ENCODE measurements at places on chromosomes 7 and 10.

DNA sequence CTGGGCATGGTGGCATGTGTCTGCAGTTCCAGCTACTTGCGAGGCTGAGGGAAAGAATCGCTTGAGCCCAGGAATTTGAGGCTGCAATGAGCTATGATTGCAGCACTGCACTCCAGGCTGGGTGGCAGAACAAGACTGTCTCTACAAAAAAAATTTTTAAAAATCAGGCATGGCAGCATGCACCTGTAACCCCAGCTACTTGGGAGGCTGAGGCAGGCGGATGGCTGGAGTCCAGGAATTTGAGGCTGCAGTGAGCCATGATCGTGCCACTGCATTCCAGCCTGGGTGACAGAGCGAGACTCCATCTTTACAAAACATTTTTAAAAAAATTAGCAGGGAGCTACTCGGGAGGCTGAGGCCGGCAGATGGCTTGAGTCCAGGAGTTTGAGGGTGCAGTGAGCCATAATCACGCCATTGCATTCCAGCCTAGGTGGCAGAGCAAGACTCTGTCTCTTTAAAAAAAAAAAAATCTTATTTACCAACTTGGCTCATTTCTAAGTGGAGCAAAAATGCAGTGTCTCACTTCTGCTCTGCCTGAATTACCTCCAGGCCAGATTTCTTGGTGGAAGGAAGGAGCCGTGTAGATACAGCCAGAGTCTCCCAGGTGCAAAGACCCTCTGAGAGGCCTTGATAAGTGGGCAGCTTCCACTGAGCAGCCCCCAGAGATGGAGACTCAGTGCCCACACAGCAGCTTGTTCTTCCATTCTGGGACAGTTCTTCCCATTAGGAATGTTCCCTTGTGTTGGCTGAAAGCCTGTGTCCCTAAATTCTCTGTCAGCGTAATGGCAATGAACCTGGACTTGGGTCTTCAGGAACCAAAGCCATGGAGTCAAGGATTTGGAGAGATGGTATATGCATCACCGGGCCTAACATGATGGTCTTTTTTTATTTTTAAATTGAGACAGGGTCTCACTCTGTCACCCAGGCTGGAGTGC lies 30.0 kb downstream of the GTF2IRD1 start:
- DNase-seq: no peak

- no peak for DNase-seq
Observed at GRCh38 chr7:8283968-8284367, 22.0 kb upstream of the ICA1 start.

GRCh38 chr10:118800920-118801319 lies 46.1 kb upstream of the CACUL1 start:
- peak; percentile 1 for DNase-seq

DNA sequence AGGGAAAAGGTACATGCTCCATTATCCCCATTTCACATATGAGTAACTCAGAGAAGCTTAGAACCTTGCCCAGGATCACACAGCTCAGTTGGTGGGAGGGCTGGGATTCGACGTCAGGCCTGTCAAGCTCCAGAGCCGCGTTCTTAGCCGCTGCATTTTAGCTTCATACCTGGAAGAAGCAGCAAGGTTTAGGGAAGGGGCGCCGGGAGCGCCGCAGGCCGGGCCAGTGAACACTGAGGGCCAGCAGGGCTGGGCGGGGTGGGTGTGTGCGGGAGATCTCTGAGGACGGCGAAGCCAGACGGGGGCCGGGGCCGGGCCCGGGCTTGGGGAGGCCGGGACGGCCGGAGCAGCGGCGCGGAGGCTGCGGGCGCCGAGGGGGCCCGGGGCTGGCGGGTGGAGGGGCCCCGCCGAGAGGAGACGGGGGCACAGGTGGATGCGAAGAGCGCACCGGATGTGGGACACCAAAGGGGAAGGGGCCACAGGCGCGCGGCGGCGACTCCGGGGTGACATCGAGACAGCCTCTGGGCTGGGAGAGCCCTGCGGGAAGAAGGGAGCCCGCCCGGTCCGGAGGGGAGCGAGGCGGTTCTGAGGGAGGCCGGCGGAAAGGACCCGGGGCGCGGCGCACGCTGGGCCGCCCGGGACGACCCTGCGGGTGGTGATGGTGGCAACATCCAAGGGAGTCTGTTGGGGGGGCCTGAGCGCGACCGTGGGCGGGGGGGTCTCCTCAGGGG lies 498 bp downstream of the NDST2 start:
- no peak for DNase-seq

DNA sequence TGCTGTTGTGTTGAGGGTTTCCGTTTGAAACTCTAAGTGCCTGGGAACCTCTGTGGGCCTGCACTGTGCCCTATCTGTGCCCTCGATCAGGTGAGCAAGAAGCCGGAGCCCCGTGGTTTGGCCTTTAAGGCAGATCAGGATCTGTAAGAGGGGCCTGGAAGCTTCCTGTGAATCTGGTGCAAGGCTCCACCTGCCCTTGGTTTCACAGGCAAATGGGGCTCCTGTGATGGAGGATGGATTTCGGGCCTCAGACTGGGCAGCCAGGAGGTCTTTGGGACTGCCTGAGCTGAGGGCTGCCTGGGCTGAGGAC lies 21.6 kb downstream of the SCART1 start:
- DNase-seq: no peak

GRCh38 chr10:29370097-29371092 lies 81.5 kb downstream of the LYZL1 start:
- DNase-seq: no peak

DNA sequence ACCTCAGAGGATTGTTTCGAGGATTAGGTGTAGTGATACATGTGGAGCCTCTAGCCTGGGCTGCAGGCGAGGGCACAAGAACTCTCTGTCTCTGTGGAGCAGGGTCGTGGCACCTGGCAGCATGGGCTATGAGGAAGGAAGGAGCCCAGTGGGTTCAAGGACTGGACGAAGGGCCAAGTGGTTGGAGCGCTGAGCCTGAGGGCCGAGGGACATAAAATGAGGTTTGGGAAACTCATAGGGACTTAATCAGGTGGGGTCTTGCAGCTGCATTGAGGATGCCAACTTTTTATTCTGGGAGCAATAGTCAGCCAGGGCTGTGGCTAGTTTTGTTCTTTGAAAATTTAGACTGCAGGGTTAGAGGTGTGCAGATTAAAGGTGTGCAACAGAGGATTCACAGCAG lies 33.0 kb upstream of the ZNF32 start:
- DNase-seq: no peak

DNA sequence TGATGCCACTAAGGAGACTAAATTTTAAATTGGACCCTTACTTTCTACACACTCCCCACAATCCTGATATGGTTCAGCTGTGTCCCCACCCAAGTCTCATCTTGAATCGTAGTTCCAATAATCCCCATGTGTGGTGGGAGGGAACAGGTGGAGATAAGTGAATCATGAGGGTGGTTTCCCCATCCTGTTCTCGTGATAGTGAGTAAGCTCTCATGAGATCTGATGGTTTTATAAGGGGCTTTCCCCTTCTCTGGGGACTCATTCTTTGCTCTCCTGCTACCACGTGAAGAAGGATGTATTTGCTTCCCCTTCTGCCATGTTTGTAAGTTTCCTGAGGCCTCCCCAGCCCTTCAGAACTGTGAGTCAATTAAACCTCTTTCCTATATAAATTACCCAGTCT lies 18.4 kb upstream of the BET1 start:
- DNase-seq: no peak

DNA sequence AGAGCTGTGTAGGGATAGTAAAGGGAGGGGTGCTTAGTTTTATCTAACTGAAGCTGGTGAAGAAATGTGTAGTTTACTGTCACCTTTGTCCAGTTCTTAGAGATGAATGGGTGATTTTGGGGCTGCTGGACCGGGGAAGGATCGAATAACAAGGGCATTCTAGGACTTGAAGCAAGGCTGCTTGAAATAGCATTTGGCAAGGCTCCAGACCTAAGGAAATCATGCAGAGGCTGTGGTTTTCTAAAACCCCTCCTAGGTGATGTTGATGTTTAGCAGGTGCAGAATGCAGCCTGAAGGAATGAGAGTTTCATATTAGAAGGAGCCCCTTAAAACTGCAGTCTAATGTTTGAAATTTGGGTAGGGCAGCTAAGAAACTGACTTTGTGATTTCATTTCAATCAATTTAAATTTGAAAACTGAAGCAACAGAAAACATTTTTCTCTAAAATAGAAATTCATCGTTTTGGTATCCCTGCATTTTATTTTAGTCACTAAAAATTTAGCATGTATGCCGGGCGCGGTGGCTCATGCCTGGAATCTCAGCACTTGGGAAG lies 68.5 kb downstream of the TET1 start:
- peak; percentile 8 for DNase-seq

GRCh38 chr10:6033954-6034353 lies 28.2 kb downstream of the IL2RA start:
- no peak for DNase-seq

- no peak for DNase-seq
Observed at GRCh38 chr10:90930971-90931871, 10.3 kb upstream of the ANKRD1 start.

GRCh38 chr10:133309720-133310398 lies 1.1 kb downstream of the ZNF511 start:
- DNase-seq: peak; percentile 59

- DNase-seq: peak; percentile 91
Observed at GRCh38 chr7:148940702-148941597, 56.9 kb upstream of the EZH2 start.

- DNase-seq: peak; percentile 4
Observed at GRCh38 chr10:60282771-60283353, 106.8 kb downstream of the ANK3 start.

- DNase-seq: no peak
Observed at GRCh38 chr10:4843525-4844180, 17.6 kb downstream of the AKR1E2 start.

- DNase-seq: no peak
Observed at GRCh38 chr7:142519079-142520078, 229.9 kb upstream of the PRSS1 start.

DNA sequence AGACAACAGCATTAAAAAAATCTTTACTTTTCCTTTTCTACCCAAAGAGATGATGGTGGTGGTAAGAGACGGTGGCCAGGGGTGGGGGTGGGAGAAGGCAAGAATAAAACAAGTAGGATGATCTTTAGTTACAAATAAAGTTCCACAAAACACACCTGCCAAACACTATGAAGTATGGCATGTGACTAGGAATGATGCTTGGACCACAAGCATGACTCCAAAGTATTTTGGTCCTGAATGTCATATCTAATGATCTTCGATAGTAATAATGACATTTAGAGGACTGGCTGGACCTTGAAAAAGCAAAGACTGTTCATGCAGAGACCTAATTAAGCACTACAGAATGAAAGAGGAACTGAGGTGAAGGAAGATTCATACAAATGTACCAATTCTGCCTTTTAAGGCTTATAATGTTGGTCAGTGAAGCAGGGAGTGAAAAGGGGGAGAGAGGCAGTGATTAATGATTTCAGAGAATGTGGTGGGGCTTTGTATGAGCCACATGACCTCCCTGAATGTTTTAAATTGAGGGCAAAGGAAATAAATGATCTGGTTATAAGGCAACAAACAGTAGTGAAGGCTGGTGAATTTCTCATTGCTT lies 29.6 kb upstream of the DKK1 start:
- DNase-seq: no peak

GRCh38 chr7:28296571-28297483 lies 115.5 kb upstream of the CREB5 start:
- peak; percentile 11 for DNase-seq

DNA sequence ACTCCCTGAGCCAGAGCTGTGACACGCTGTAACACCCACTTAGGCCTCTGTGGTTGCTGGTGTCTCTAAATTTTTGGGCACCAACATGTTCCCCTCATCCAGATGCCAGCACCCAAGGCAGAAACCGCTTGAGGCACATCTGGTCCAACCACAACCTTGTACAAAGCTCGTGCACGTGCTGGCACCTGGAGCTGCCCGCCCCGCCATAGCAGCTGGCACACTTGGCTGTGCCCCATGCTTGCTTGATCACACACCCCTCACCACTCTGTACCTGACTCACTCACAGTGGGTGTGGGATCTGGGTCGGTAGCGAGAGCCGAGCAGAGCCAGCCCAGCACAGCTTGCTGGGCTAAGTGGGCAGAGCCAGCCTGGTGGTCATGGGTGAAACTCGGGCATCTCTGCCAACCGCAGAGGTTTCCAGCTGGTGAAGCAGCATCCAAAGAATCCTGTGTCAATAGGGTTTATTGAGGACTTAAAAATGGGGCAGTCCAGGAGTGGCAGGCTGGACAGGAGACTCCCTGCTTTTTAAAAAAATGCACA lies 1210.4 kb downstream of the TYW1 start:
- no peak for DNase-seq

DNA sequence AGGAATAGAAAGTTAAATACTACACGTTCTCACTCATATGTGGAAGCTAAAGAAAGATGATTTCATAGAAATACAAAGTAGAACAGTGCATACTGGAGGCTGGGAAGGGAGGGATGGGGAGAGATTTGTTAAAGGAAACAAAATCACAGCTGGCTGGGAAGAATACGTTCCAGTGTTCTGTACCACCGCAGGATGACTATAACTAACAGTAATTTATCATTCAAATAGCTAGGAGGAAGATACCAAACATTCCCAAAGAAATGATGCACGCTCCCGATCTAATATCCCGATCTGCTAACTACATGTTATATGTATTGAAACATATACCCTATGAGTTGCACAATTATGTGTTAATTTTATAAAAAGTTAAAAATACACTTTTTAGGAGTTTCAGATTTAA lies 162.3 kb downstream of the ZMYND11 start:
- DNase-seq: no peak

All from NCI-H2029 treated with DMSO at 0.1 percent for 48 hours (cell line).